ENCODE measurements at places on chromosomes 16 and 17. TPM values are rescaled to one million over a fixed set of nuclear protein-coding genes. Genes with fewer than 3 reads are reported as not detected.

EIF1 gene
- 837 TPM for total RNA-seq

PRAC1 gene
- not detected for total RNA-seq

RUNDC3A gene
- 0.42 TPM for total RNA-seq

PIK3R5 gene
- total RNA-seq: 32.6 TPM

OXLD1 gene
- total RNA-seq: 57.8 TPM

BEAN1 gene
- not detected for total RNA-seq

KRTAP1-1 gene
- total RNA-seq: not detected

RAB26 gene
- 0.83 TPM for total RNA-seq

DPEP3 gene
- not detected for total RNA-seq

ABCA5 gene
- 12.0 TPM for total RNA-seq

C17orf50 gene
- not detected for total RNA-seq

EFNB3 gene
- total RNA-seq: not detected

ABCC6 gene
- not detected for total RNA-seq

TIMP2 gene
- total RNA-seq: 0.54 TPM
